ENCODE measurements at places on chromosomes 6 and 20.

DNA sequence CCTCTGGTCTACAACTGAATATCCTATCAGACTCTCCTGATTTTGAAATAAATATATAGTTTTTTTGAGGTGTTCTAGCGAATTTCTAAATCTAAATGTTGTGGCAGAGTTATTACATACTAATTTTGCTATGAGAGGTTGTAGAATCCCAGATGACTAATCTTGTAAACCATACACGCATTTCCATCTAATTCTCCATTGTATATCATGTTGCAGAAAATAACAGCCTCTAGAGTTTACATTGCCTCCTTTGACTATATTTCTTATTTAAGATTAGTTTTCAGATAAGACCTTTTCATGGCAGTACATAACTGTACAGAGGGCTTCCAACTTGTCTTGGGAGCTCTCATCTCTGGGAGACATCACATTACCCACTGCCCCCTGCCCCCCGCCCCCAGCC, 22.9 kb downstream of the PTPN1 start:
- no peak for DNase-seq

DNA sequence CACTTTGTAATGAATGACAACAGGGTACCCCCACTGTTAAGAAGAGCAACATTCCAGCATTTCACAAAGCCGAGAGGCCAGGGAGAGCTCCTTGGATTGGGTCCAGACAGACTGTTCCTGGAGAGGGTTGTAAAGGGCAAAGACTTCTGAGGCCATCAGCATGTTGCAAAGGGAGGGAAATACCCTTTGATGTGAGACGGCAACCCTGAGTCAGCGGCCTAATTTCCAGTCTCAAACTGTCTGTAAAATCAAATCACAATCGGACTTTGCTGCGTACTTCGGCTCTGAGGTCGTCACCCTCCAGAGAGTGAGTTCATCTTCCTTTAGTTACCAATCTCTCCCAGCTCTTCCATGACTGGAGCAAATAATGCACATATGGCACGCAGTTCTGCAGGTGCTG, 101.0 kb upstream of the DTNBP1 start:
- no peak for DNase-seq

GRCh38 chr6:2663123-2663522, 87.6 kb downstream of the MYLK4 start:
- DNase-seq = no peak

DNA sequence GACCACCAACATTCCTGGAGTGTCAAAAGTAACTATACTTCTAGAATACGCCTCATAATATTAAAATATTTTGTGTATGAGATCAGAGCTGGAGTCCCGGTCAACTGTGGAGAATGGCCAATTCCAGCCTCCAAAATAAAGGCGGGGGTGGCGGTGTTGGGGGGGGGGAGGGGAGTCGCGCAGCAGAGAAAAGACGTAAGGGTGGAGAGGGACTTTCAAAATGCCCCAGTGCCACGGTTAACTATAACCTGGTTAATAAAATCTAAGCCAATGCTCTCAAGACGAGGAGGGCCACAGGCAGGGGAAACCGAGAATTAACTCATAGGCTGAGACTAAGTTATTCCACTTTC, 1.3 kb downstream of the NUP153 start:
- no peak for DNase-seq

DNA sequence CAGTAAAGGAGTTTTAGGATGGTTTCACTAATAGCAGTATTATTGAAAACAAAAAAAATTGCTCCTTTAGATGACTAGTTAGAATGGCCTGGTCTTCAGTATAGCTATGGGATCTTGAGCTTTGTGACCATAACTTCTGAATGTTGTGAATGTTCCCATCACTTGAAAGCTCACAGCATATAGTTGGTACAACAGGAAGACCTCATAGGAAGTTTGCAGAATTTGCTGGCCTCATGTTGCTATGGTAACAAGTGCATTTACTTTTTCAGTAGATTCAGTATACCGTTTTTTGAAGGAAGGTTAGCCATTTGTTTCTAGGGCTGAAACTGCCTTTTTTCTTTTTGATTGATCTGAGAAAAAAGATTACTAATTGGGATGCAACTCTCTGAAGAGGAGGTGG, 8.3 kb downstream of the PHF3 start:
- DNase-seq = no peak

DNA sequence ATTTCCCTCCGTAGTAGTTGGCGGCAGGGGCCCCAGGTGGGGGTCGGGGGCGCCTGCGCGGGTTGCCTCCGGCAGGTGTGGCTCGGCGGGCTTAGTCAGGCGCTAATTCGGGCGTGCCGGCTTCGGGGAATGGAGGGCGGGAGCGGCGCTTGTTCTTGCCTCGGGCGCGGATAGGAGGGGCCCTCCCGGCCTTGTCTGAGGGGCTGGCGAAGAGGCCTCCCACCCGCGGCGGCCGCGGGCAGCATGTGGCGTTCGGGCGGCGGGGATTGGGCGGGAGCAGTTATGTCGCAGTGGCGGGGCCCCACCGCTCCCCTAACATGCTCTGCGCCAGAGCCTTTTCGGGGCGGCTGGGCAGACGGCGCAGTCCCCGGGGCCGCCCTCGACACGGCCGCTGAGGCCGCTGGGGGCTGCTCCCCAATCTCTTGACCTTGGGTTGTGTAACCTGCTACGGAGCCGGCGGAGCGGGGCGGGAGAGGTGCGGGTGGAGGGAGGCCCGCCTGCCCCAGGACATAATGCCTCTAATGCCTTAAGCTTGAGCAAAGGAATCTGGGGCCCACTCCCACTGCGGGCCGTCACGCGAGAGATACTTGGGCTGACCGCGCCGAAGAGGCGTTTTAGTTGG, 1.1 kb downstream of the AMD1 start:
- peak; percentile 44 for DNase-seq
